ENCODE measurements at places on chromosomes 2 and 18.

DNA sequence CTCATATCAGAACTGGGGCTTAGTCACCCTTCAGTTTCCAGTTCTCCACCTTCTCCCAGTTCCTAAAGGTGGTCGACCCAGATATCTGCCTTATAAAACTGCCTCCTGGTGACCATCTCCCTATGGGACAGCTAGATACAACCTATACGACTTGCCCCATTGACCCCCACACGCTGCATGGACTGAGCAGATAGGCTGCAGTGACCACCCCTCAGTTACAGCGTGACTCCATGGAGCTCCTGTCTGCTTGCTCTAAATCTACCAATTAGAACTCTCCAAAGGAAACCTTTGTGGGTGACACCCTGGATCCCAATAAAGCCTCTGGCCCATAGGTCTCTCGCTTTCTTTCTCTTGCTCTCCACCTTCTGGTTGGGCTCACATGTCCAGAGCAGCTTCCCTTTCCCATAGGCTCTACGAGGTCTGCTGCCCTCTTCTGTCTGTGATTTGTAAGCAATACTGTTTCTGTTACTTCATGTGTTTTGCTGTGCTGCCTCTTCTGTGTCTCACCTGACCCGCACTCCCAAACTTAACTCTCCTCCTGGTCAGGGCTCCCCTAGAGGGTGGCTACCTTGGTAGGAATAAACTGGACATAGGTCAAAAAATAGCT, 971.3 kb upstream of the FAM98A start:
- no peak for DNase-seq

- DNase-seq: no peak
Measured at GRCh38 chr2:18750672-18751554, 161.5 kb upstream of the NT5C1B start.

GRCh38 chr2:197804758-197805714, 643 bp downstream of the PLCL1 start:
- DNase-seq: peak; percentile 26

DNA sequence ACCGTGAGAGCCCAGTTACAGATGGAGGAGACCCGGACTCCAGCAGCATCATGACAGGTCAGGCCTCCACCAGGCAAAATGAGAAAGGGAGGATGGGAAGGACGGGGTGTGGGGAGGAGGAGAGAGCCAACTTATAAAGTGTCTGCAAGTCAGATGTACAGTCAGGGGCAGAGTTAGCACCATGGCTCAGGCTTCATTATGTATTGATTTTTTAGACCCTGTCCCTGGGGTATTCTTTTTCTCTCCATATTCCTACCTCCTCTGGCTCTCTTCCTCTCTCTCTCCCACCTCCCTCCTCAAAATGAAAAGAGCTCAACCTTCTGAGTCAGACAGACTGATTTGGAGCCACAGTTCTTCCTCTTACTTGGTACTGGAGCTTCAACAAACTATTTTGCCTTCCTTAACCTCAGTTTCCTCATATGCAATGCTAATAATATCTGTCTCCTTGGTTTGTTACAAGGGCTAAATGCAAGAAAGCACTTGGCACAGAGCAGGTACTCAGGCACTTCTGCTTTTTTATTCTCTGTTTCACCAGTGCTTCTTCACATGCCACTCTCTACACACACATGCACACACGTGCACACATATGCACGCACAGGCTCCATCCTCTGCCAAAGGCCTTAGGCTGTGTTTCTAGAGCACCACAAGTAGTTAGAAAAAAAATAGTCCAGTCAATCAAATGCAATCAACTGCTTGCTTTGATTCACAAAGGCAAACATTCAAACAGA, 92.3 kb upstream of the PKDCC start:
- DNase-seq: no peak

GRCh38 chr2:119469661-119470297, 38.1 kb downstream of the TMEM37 start:
- DNase-seq: no peak

GRCh38 chr2:120793682-120794403, 58.2 kb downstream of the GLI2 start:
- no peak for DNase-seq

GRCh38 chr2:113216891-113217454, 43.2 kb downstream of the PSD4 start:
- DNase-seq: no peak

- no peak for DNase-seq
Measured at GRCh38 chr2:241135737-241136136, 13.5 kb downstream of the PASK start.

GRCh38 chr2:181176540-181176939, 196.1 kb downstream of the UBE2E3 start:
- DNase-seq: no peak

GRCh38 chr2:160876765-160877164, 283.5 kb upstream of the TANK start:
- DNase-seq: no peak

GRCh38 chr2:27271631-27272340, 3.4 kb upstream of the DNAJC5G start:
- DNase-seq: no peak

GRCh38 chr2:165280356-165280755, 41.1 kb downstream of the SCN2A start:
- no peak for DNase-seq

DNA sequence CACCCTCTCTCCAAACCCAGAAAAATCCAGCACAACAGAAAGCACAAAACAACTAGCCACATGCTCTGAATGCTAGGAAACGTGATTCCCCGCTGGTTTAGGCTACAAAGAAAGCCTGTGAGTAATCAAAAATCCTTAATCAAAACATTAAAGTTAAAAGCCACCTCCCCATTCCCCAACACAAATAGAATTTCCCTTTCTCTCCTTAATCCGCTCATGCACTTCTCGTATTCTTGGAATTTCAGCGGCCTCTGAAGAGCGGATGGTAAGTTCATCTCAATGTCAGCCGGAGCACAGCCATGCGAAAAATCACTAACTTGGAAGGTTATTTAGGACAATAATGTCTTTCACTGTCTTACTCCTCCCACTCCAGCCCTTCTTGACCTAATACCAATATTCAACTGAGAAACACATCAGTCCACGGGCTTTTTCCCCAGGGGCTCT, 126.7 kb downstream of the OSBPL1A start:
- no peak for DNase-seq

GRCh38 chr2:217912098-217913024, 90.4 kb downstream of the TNS1 start:
- no peak for DNase-seq

DNA sequence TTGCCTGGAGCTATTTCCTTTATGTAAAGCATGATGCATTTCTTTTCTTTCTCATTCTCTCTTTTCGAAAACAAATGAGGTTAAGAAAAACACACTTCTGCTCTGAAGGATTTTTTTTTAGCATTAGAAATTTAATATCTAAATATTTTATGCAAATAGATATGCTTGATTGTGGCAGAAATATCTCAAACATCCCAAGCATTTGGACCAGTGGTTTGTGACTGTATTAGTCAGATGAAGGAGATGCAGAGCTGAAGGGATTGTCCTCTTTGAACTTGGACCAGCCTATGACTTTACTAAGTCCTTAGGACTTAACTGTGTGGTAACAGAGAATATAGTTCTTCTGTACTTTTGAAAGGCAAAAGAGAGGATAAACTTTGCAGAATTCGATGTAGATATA, 335.9 kb upstream of the NT5C1B start:
- no peak for DNase-seq

- DNase-seq: no peak
Measured at GRCh38 chr18:248053-248452, 19.8 kb downstream of the THOC1 start.

- no peak for DNase-seq
Measured at GRCh38 chr18:36378205-36378604, 80.7 kb downstream of the FHOD3 start.

- DNase-seq: no peak
Measured at GRCh38 chr2:55301277-55301676, 32.2 kb upstream of the MTIF2 start.

DNA sequence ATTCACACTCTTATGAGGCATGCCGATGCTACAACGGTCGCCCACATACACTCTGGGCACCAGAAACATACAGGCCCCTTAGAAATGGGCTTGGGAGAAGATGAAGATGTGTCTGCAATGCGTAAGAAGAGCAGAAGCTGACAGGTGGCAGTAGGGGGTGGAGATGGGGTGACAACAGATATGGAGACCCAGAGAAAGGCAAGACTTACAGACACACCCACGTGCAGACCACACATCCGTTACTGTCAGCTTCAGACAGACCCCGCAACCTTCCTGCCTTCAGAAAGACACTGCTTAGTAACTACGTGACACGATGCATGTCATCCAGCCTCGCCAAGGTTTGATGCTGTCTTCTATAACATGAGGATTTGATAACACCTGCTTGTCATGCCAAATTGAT, 89.5 kb downstream of the ZFP36L2 start:
- DNase-seq: peak; percentile 28

GRCh38 chr2:176985871-176986270, 226.7 kb upstream of the HNRNPA3 start:
- DNase-seq: no peak

DNA sequence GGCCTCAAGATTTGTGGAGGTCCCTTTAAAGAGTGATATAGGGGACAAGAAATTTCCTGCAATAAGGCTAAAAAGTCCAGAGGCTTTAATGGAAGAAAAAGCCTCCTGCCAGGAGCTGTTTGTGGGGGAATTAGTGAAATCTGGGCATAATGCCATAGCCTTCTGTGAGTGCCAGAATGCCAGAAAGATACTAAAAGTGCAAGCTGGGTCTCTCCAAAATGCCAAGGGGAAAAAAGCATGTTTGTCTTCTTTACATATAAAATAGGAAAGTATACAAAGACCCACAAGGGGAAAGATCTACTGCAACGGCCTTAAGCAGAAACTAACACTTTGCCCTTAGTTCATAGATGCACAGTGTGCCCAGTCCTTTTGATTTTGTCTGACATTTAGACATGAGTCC, 647.7 kb upstream of the ZNF804A start:
- DNase-seq: no peak

- DNase-seq: no peak
Measured at GRCh38 chr2:231662811-231663457, 45.4 kb upstream of the PTMA start.

DNA sequence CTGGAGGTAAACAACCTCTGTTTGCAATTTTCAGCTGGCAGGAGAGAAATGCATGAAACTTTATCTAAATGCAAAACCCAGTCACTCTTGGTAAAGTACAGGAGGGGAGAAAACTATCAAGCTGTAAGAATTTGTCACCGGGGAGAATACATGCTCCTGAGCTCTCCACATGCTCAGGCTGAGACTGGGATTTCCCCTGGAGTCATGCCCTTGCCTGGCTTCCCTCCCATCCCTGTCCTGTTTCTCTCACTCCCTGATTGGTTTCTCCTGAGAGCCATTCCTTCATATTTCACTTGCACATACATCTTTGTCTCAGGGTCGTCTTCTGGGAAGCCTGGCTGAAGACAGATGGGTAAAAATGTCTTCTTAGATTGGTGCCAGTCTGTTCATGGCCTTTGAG, 52.9 kb upstream of the SPATS2L start:
- no peak for DNase-seq

DNA sequence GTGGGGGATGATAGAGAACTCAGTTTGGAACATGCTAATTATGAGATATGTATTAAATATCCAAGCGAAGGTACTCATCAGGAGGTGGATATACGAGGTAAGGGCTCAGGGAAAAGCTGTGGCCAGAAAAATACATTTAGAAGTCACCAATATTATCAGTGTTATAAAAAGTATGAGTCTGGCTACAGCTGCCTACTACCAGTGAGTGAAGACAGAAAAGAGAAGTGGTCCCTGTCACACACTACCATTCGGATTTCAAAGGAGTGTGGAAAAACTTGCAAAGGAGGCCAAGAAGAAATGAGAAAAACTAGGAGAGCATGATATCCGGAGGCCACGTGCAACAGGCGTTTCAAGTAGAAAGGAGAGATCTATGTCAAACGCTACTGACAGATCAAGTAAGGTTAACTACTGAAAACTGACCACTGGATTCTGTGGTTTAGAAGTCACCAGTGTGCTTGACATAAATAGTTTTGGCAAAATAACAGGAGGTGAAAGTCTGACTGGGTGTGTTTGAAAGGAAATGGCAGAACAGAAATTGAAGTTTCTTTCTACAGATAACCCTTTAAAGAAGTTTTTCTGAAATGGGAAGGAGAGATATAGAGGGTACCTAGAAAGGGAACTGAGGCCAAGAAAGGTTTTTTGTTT, 118.7 kb upstream of the DNMT3A start:
- DNase-seq: no peak

- DNase-seq: no peak
Measured at GRCh38 chr2:55062754-55063153, 12.5 kb upstream of the RTN4 start.

DNA sequence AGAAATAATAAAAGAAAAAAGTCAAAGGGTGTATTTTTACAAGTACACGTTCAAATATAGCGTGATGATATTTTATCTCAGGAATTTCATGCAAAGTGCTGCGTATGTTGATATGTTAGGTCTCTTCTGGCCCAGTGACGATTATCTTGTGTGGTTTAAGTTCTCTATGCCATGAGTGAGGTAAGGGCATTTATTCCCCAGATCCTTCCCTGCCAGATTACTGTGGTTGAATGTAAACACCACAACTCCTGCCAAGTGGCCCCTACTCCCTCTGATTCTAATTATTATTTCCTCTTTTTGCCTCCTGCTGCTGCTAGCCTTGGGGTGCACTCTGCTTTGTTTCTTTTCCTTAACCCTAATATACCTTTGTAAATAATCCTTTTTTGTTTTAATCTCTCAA, 12.2 kb downstream of the SCN2A start:
- no peak for DNase-seq

- no peak for DNase-seq
Measured at GRCh38 chr2:39849064-39849463, 70.0 kb upstream of the THUMPD2 start.

GRCh38 chr18:12281861-12282260, 26.2 kb upstream of the TUBB6 start:
- DNase-seq: no peak

DNA sequence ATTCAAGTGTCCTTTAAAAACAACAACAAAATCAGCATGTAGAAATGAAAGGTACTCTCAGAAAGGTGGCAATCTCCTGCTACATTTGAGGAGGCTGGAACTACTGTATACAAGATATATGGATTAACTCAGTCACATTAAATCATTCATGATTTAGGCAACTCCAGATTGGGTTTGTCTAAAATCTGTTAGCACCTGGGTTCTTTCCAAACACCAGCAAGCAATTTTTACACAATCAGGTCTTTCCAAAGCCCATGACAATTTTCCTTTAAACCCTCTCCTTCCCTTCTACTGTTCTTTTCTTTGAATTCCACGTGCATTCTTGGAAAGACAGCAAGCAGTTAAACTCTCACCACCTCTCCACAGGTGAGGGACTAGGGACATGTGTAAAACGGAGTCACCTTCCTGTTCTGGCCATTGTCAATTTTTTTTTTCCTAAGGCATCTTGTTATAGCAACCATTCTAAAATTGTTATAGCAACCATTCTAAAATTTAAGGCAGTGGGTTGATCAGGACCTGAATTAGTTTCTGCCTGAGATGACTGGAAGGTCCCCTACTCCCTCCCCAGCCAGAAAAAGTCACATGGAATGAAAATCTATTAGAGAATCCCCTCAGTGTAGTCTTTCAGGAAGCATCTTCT, 113.9 kb downstream of the ANKRD44 start:
- no peak for DNase-seq

- DNase-seq: no peak
Measured at GRCh38 chr2:214497489-214497888, 86.6 kb downstream of the VWC2L start.
